Panc1 (cell line): ENCODE measurements at places on chromosomes 7 and 10. TPM values are rescaled to one million over a fixed set of nuclear protein-coding genes. Genes with fewer than 3 reads are reported as not detected.

The IQCE gene
- 44.8 TPM for total RNA-seq

The MYH16 gene
- 0.23 TPM for total RNA-seq

The TMEM26 gene
- total RNA-seq = 14.3 TPM

The APBB1IP gene
- 0.21 TPM for total RNA-seq

The CHRM2 gene
- total RNA-seq = not detected

DNA sequence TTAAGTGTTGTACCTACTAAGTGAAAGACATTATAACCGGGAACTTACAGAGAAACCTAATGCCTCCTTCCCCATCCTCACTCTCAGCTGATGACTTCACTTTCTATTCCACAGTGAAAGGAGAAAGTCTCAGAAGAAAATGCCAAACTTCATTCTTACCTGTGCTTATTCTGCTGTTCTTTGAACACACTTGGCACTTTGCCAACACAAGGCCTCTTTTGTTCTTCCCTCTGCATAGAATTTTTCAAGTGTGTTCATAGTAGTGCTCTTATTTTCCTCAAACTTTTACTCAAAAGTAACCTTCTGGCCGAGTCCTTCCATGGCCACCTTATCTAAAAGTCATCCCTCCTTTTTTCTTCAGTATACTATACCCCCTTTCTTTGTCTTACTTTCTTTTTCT lies 59.4 kb upstream of the ETV1 start:
- no peak for DNase-seq

GRCh38 chr7:129553899-129554461 lies 51.6 kb downstream of the SMKR1 start:
- DNase-seq = no peak

- no peak for DNase-seq
Measured at GRCh38 chr7:28168393-28169158, 12.0 kb downstream of the JAZF1 start.

GRCh38 chr10:118827466-118828155 lies 72.8 kb upstream of the CACUL1 start:
- DNase-seq = no peak

DNA sequence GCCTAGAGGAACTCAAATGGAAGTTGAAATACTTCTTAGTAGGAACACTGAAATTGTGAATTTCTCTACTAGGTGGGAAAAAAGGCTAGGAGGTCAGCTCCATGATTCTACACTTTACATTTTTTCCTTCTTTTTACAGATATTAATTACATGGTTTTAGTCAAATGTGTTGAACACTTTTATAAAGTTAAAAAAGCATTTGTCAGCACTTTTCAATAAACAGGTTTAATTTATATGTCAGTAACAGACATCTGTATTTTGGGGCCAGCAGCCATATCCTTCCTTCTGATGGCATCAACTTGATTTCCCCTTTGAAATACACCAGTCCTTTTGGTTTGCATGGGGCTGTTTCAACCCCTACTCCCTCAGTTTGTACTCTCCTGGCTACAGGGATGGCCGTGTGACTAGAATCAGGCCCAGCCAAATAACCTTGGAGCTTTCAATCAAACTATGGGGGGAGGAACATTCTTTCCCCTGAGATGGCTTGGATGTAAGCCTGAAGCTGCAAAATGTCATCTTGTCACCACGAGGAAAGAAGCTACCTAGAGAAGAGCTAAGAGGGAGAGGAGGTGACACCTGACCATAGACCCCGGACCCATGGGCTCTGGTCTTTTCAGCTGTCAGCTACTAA lies 171.0 kb upstream of the NEBL start:
- DNase-seq = no peak

DNA sequence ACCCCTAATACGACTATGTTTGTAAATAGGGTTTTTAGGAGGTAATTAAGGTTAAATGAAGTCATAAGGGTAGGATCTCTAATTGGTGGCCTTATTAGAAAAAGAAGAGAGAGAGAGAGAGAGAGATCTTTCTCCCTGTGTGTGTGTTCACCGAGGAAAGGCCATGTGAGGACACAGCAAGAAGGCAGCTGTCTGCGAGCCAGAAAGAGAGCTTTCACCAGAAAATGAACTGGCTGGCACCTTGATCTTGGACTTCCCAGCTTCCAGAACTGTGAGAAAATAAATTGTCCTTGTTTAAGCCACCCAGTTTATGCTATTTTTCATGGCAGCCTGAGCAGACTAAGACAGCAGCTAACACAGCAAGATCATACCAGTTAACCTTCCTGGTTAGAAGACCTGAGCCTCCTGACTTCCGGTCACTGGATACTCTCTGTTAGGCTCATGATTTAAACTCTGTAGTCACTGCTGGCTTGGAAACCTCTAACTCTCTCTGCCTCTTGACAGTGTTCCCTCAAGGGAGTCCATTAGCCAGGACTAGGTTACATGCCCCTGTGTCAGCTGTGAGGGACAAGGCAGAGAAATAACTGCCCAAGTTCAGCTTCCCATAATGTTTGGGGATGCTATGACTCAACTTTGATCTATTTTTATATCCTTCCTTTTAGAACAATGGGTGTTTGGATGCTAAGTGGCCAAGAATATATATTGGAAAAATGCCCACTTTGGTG lies 102.3 kb downstream of the DYNC1I1 start:
- DNase-seq = no peak

- DNase-seq = no peak
Measured at GRCh38 chr10:26733750-26734568, 36.5 kb downstream of the PDSS1 start.

DNA sequence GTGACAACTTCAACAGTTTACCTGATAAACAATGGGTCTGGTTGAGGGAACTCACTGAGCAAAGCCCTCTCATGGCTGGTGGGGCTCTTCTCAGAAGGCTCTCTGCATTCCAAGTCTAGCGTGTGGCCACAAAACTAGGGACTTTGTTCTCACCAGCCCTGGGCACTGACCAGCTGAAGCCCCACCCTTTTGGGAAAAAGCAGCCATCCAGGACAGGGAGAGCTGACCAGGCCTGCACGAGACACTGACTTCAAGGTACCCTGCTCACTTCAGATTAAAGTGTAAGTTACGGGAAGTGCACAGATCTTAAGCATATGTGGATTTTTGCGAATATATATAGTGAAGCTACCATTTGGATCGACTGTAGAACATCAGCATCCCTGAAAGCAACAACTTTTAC lies 67.4 kb upstream of the LRRC4 start:
- DNase-seq = no peak

- DNase-seq = no peak
Measured at GRCh38 chr7:54878339-54878738, 119.3 kb upstream of the SEC61G start.

- no peak for DNase-seq
Measured at GRCh38 chr7:123209786-123210185, 10.0 kb upstream of the SLC13A1 start.

- no peak for DNase-seq
Measured at GRCh38 chr7:31563951-31564350, 50.1 kb downstream of the ITPRID1 start.

GRCh38 chr10:17073725-17074540 lies 55.7 kb downstream of the CUBN start:
- DNase-seq = no peak

- no peak for DNase-seq
Measured at GRCh38 chr10:130474591-130474990, 338.4 kb downstream of the GLRX3 start.

DNA sequence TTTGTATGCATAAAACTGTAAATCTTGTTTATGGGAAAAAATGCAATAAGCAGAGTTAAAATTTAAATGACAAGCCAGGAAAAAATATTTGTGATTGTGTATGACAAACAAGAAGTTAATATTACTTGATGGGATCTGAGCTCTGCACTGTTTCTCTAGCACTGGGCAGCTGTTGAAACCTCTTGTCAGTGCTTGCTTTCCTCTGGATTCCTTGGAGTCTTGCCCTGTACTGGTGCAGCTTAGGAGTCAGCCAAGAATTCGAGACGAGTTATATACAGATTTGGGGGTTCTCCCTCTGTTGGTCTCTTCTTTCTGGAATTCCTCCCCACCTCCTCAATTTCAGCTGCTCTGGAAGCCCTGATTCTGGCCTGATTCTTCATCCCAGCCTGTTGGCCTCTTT lies 24.3 kb upstream of the OPN4 start:
- no peak for DNase-seq

DNA sequence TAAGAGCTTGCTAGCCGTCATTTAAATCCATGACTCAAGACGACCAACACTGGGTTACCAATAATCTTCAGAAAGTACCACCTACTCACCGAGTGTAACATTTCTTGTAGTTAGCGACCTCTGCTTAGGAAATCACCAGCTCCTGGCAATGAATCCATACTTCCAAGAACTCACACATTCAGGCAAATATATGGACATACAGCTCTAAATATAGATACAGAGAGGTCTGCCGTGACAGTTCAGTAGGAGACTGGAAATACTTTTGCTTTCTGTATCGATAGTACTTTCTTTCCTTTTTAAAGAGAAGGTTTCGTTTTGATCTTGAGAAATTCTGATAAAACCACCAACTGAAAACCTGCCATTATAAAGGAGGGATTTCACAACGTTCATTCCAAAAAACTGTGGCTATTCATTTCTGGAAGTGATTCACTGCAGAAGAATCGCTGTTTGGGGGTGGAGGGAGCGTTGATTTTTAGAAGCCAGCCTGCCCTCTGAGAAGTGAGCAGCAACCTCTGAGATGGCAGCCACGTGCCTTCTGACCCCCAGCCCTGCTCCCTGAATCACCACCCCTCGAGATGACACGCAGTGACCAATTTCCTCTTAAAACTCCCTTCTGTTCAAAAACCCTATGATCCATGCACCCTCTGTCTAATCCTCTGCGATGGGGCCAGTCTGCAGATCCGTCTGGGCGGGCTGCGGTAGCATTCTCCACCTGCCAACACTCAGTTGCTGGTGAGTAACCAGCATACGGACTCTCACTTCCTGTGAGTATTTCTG lies 179.0 kb upstream of the KLF14 start:
- DNase-seq = peak; percentile 100

- DNase-seq = no peak
Measured at GRCh38 chr10:98251399-98251798, 16.6 kb downstream of the LOXL4 start.

- DNase-seq = no peak
Measured at GRCh38 chr7:7922684-7923385, 45.8 kb upstream of the GLCCI1 start.

GRCh38 chr10:101511938-101512337 lies 76.1 kb downstream of the POLL start:
- no peak for DNase-seq
